ENCODE measurements at places on chromosomes 2 and 18.

DNA sequence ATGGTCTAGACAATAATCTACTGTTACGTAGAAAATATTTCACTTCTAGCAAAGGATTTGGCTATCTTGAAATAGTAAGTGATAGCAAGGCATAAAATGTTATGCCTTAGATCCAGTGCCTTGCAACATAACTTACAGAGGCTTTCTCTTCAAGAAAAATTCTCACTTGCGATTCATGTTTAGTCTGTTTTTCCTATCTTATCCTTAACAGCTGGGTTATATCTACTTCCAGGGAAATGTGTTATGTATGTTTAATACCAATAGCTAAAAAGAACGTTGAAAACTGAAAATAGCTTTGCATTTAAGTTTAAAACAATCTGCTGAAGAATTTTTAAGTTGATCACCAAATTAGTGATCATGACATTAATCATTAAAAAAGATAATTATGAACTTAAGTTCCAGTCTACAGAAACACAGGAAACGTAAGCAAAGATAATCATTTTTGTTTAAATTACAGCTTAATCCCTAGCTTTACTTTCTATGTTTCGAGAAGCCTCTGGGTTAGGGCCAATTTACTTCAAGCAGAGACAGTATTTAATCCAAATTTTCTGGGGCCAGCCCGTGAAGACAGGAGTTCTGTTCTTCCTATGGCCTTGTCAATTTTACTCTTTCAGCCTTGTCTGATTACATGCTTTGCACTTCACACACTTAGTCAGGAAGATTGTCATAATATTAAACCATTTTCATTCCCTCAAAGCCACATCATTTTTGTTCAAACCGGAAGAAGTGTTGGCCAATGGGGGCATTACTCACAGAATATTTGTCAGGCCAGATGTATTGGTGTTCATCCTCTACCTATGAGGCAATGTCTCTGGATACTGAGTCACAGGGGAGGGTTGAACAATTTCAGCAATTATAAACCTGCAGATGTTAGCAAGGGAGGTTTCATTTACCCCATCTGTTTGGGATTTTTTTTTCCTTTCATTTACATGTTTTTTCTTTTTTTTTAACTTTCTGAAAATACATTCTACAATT lies 1132.9 kb upstream of the ZEB2 start:
- DNase-seq = peak; percentile 3

- peak; percentile 51 for DNase-seq
Observed at GRCh38 chr18:60873708-60874107, 459.5 kb upstream of the CDH20 start.

DNA sequence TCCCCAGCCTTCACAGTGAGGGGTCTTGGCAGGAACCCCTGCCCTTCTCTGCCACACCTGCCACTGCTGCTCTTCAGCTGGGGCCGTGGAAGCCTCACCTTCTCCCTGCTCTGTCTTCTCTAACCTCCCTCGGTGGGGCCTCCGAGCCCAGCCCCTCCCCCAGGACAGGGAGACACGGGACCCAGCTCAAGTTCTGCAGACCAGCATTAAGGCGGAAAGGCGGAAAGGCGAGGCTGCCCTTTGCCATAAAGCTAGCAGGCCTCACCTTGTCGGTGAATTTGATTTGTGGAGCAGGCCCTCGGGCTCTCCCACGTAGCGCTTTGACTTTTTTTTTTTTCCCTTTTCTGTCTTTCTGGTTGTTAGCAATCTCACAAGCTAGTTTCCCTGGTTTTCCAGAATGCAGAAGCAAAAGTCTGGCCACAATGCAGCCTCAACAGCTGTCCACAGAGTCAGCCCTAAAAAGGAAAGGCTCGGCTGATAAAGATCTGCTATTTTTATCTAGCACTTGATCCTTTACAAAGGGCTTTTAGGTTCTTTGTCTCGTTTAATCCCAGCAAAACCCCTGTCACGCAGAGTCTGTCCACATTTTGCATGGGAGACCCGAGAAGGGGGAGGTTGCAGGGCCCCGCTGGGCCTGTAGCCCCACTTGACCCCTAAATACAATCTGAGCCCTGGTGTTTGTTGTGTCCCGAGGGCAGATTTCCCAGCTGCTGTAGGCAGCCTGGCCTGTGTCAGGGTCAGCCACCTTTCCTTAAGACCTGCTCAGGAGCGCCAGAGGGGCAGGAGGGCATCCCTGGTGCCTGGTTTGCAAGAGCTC lies 6.0 kb downstream of the ITM2C start:
- no peak for DNase-seq

DNA sequence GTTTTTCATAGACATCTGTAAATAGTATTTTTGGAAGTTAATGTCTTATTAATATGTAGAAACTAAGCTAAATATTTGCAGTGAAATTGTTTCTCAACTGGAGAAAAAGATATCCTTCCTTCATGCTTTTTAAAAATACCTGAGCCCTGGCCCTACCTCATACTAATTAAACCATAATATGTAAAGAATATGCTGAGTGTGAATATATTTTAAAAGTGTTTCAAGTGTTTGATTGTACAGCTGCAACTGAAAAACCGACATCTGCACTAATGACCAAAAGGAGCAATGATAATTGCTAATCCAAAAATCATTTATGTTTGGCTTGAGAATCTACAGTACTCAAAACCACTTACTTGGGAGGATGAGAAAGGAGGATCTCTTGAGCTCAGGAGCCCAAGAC lies 156.7 kb downstream of the MBD5 start:
- no peak for DNase-seq

GRCh38 chr18:61569176-61569892 lies 236.1 kb downstream of the CDH20 start:
- DNase-seq = peak; percentile 93

GRCh38 chr18:30404422-30404821 lies 638.1 kb downstream of the DSC3 start:
- DNase-seq = no peak

DNA sequence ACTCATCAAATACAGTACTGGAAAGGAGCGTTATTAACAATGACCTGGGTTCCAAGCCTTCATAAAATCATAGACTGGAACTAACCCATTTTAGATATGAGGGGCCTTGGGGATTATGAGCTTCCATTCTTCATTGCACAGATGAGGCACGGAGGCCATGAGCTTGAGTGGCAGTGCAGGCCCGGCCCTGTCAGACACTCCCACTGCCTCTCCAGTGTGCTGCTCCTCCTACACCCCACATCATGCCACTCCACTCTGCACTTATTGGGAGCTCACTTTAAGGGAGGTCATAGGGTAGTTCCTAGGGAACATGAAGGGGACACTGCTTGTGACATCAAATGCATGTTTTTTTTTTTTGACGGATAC lies 77.9 kb downstream of the TSN start:
- DNase-seq = no peak

DNA sequence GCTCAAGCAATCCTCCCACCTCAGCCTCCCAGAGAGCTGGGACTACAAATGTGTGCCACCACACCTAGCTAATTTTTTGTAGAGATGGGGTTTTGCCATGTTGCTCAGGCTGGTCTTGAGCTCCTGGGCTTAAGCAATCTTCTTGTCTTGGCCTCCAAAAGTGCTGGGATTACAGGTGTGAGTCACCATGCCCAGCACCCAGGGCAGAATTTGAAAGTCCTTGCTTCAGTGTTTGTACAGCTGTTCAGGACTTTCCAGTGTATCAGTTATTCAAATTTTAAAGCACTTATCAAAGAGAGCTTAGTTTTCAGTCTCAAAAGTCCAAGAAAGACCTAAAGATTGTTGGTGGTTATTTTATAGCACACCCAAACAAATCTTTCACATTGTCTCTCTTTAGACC lies 43.6 kb upstream of the VPS54 start:
- DNase-seq = peak; percentile 46

- DNase-seq = no peak
Observed at GRCh38 chr2:129803032-129803431, 176.4 kb upstream of the RAB6C start.

GRCh38 chr2:120949027-120949956 lies 213.6 kb downstream of the GLI2 start:
- DNase-seq = no peak
